ENCODE measurements at places on chromosomes 4 and X.

DNA sequence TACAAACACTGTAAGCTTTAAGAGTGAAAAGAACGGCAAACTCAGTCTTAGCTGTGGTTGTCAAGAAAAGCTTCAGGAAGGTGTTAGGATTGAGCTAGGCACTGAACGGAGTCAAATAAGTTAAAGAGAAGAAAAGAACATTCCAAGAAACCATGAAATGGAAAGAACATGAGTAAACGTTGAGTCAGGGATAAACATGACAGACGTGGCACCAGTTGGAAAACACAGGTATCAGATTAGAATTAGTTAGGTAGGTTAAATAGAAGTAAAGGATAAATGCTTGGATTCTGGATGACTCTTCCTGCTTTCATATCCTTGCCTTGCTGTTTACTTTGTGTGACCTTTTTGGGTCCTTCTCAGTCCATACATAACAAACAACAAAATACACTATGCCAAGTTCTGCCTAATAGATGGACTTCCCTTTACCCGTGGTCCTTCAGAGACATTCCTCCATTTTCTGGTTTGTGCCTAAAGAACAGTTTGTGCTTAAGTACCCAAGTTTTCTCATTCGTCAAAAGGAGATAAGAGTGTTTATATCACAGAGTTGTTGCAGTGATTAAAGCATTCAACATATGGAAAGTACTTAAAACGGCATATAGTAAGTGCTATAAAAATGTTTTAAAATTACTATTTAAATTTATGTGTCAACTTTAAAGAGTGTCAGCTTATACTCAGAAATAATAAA lies 446.9 kb downstream of the TMA16 start:
- DNase-seq, result no peak

- DNase-seq, result no peak
Observed at GRCh38 chrX:151745651-151746050, 11.1 kb downstream of the CNGA2 start.

DNA sequence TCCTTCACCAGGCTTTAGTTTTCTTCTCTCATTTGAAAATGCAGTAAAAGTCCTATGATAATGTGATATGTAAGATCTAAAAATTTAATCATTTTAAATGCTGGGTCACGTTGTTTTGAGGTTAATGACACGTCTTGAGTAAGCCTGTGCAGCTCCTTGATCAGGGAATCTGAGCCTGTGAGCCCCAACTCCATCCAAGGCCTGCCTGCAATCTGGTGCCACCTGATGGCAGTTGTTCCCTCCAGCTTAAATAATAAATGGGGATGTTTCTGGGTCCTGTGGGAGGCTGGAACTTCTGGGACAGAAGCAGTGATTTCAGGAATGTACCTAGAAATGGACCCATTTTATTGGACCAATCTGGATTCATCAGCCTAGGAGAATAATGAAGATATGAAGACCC lies 455.4 kb upstream of the ADGRL3 start:
- no peak for DNase-seq

DNA sequence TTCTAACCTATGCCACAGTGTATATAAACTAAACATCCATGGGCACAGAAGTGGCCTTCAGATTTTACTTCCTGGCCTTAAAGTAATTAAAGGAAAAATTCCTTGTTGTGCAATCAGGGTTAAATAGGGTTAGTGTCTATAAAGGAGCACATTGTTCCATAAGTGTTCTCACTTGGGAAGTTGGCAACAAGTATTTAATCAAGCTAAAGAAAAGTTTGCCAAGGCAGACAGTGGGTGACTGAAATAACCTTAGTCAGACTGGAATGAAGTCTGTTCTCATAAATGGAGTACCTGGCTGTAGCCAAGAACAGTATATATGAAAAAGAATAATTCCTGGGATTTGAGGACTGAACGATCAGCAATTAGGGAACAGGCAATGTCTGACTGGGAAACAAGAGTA lies 213.6 kb downstream of the HTR2C start:
- no peak for DNase-seq

GRCh38 chr4:79848329-79848728 lies 224.7 kb downstream of the ANTXR2 start:
- DNase-seq, result no peak

DNA sequence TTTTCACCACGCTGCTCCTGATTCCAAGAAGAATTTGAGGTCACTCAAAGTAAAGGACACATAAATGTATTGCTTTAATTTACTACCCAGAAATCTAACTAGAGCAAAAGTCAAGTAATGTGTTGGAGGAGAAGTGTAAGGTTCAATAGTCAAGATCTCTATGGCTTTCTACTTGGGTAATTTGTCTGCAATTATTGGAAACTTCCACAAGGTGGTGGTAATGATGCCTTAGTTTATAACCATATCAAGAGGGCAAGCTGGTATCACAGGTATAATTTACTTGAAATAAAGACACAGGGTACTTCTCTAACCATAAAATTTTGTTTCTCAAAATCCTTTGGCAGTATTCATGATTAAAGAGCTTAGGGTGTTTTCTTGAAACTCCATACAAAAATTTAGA lies 10.2 kb upstream of the GRIA3 start:
- DNase-seq, result peak; percentile 71

DNA sequence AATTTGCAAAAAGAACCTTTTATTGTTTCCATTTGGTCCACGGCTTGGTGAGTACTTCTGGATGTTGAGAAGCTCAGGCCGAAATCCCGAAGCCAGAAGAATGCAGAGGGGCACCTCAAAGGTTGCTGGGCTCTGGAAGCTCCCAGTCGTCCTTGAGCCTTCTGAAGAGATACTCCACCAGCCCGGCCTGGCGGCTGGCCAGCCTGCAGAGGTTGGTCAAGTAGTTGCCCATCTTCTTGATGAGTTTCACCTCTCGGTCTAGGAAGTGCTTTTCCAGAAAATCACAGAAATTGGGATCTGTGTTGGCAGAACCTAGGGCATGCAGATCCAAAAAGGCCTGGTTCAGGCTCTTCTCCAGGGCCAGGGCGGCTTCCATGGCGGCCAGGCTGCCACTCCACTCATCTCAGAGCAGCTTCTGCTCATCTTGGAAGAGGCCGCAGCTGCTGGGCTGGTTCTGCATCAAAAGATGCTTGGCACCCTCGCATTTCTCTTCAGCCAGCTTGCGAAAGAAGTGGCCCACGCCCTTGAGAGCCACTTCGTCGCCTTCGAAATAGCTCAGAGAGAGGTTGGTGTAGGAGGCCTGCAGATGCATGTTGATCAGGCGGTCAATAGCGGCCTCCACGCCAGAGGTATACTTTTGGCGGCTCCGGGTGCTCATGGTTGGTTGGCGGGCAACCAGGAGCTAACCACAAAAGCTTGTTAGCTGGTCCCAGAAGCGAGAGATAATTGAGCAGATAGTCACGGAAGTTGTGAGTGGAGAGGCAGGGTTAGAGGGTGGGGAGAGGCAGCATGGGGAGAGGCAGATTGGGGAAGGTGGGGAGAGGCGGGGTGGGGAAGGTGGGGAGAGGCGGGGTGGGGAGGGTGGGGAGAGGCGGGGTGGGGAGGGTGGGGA lies 76.5 kb upstream of the TSPAN7 start:
- DNase-seq, result no peak

GRCh38 chr4:155076256-155076785 lies 132.1 kb upstream of the NPY2R start:
- no peak for DNase-seq

DNA sequence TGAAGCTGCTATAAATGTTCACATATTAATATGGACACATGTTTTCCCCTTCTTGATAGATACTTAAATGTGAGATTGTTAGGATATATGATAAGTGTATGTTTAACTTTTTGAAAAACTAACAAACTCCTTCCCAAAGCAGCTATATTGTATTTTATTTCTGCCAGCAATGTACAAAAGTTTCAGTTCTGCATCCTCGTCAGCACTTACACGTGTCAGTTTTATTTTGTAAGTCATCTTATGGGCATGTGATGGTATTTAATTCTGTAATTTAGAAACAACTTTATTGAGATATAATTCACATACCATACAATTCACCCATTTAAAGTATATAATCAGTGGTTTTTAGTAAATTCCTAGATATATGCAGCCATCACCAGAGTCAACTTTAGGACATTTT lies 31.6 kb downstream of the RAPGEF2 start:
- no peak for DNase-seq

DNA sequence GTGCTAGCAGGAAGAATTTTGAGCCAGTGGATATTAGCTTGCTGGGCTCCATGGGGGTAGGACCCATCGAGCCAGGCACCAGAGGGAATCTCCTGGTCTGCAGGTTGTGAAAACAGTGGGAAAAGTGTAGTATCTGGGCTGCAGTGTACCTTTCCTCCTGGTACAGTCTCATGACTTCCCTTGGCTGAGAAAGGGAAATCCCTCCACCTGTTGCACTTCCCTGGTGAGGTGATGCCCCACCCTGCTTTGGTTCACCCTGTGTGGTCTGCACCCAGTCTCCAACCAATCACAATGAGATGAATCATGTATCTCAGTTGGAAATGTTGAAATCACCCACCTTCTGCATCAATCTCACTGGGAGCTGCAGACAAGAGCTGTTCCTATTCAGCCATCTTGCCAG lies 341.4 kb upstream of the IRS4 start:
- DNase-seq, result no peak

- DNase-seq, result no peak
Observed at GRCh38 chrX:129908636-129909035, 2.7 kb downstream of the UTP14A start.

DNA sequence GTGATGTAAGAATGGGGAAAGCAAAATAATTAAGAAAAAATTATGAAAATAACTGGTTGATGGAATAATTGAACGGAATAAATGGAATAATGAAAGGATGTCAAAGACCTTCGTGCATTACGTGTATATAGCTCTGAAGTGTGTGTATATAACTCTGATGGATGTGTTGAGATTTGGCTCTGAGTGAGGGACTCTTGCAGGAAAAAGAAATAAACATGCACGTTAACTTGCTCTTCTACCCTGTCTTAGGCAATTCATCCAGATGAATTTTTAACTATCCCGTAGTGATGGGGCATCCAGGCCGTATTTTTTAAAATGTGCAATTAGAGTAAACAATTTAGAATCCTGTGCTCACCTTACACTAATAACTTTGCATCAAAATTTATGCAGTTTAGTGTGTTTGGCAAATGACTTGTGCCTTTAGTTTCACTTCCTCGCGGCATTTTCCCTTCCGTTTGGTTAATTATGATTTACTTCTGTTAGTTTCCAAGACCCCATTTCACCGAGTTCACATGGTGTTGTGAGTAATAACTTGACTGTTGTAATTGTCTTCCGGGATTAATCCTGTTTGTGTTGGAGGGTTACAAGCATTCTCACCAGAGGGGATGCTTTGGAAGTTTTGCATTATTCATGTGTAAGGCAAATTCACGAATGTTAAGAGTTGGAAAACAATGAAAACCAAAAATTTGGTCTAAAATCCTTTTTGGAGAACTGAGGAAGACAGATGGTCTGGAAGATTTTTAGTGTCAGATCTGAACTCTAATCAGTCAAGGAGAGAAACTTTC lies 256.5 kb upstream of the FAT1 start:
- peak; percentile 42 for DNase-seq

DNA sequence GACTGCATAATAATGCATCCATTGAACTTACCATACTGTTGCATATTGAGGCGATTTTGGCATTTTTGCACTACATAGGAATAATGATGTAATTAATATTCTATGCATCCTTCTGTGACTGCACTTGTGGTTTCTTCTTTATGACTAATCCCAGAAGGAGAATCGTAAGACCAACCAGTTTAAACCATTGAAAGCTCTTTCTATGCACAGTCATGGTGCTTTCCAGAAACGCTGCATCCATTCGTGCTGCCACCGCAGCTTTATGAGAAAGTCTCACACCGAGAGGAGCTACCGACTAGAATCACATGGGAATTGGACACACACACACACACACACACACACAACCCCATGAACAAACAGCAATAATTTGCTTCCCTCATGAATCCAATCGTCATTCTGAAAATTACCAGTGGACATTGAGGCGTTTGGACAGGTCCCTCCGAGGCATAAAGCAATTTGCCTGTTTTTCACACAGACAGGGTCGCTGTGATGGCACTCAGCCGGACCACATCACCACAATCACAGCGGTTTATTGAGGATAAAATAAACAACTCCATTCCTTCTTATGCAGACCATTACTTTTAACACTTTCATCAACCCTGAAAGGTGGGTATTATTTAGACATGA lies 64.2 kb downstream of the PACRGL start:
- DNase-seq, result no peak

GRCh38 chrX:39002466-39002865 lies 201.2 kb downstream of the MID1IP1 start:
- DNase-seq, result no peak

DNA sequence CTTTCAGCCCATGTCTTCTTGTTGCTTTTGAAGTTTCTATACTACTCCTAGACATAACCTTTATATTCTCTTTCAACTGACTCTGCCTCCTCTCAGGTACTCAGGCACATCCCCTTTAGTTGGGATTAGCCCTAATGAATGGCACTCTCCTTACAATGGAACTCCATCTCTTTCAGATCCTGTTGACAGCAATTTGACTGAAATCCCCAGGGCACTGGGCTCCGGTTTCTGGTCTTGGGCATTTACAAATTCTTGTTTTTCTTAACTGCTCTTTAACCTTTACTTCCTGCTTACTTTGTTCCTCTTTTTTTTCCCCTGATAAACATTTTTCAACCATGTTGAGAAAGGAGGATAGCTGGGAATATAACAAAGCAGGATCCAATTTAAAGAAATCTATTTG lies 68.9 kb downstream of the ENOX2 start:
- no peak for DNase-seq

- no peak for DNase-seq
Observed at GRCh38 chr4:2259036-2259540, 2.8 kb downstream of the MXD4 start.

- DNase-seq, result no peak
Observed at GRCh38 chrX:25083661-25084060, 67.9 kb upstream of the ARX start.

DNA sequence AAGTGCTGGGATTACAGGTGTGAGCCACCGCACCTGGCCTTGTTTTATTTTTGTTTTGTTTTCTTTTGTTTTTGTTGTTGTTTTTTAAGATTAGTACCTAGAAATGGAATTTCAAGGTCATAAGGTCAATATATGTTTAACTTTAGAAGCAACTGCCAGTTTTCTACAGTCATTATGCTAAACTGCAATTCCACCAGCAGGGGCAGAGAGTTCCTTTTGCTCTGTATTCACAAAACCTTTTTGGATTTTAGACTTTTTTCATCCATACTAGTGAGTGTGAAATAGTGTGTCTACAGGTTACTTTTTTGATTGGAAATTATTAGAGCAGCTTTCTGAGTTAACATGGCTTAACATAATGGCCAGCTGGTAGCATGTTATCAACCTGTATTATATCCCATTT lies 580.6 kb downstream of the TRIML1 start:
- DNase-seq, result no peak
